ENCODE measurements at places on chromosomes 13 and 19. TPM values are rescaled to one million over a fixed set of nuclear protein-coding genes. Genes with fewer than 3 reads are reported as not detected.

DNA sequence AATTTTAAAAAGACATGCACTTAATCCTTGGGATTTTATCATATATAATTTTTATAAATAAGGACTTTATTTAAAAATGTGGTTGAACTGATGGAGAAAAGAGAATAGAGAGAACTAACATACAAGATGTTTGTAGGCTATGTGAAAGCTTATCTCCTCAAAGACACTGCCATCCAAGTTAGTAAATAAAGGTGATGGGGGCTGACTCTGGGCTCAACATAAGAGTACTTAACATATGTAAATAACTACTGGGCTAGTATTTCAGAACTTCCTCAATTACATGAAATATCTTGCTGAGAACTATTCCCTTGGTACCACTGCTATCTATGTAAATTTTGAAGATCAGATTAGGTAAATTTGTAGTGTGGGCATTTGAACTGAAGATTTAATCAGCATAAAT, 1017.3 kb upstream of the PCDH20 start:
- no peaks in the 10 kb centered on the region for H3K36me3 ChIP-seq
- H3K27me3 ChIP-seq, result no peaks in the 10 kb centered on the region
- H3K4me3 ChIP-seq, result no peak overlapping the region
- no peak for DNase-seq

DNA sequence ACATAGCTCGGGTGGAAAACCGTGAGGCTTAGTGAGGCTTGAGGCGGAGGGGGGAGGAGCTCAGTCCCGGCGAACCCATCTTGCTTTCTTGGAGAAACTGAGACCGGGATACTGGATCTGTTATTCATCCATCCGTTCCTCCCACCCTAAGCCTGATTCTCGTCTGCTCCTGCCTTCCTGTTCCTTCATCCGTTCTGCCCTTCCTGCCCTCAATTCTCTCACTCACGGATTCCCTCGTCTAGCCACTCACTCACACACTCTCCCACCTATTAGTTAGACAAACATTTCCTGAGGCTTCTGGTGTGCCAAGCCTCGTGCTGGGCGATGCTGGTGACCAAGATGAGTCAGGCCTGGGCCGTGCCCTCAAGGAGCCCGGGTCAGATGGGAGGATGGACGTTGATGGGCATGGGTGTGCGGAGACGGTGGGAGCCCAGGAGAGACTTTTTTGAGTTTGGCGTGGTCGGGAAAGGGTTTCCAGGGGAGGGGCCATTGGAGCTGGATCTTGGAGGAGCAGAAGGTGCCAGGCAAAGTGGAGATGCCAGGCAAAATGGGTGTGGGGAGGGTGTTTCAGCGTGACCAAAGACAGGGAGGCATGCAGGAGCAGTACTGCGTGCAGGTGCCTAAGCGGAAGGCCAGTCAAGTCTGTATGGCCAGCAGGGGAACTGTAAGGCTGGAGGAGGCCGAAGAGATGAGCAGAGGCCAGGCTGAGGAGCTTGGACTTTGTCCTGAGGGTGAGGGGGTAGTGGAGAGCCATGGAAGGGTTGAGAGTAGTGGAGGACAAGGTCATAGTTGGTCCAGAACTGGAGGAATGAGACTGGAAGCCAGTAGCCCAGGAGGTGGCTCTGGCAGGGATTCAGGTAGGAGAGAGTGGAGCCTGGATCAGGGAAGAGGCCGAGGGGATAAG, 7.4 kb upstream of the CNFN start:
- peaks cover 31% of the 10 kb centered on the region for H3K4me1 ChIP-seq
- no peaks in the 10 kb centered on the region for H3K36me3 ChIP-seq
- no peak for DNase-seq
- H3K4me3 ChIP-seq, result peak overlapping the region; percentile 90
- H3K27me3 ChIP-seq, result no peaks in the 10 kb centered on the region
- H3K27ac ChIP-seq, result peak overlapping the region; percentile 90

The NCR1 gene
- total RNA-seq, result not detected

- no peaks in the 10 kb centered on the region for H3K27me3 ChIP-seq
- H3K36me3 ChIP-seq, result peaks cover 10% of the 10 kb centered on the region
- DNase-seq, result peak; percentile 97
These were observed at the start of gene ZBTB45 for GRCh38 chr19:58519355-58520256. Gene ZBTB45, minus strand, starts transcription at chr19:58519810. Its CDS starts 2,137 bp downstream, at chr19:58517673.

DNA sequence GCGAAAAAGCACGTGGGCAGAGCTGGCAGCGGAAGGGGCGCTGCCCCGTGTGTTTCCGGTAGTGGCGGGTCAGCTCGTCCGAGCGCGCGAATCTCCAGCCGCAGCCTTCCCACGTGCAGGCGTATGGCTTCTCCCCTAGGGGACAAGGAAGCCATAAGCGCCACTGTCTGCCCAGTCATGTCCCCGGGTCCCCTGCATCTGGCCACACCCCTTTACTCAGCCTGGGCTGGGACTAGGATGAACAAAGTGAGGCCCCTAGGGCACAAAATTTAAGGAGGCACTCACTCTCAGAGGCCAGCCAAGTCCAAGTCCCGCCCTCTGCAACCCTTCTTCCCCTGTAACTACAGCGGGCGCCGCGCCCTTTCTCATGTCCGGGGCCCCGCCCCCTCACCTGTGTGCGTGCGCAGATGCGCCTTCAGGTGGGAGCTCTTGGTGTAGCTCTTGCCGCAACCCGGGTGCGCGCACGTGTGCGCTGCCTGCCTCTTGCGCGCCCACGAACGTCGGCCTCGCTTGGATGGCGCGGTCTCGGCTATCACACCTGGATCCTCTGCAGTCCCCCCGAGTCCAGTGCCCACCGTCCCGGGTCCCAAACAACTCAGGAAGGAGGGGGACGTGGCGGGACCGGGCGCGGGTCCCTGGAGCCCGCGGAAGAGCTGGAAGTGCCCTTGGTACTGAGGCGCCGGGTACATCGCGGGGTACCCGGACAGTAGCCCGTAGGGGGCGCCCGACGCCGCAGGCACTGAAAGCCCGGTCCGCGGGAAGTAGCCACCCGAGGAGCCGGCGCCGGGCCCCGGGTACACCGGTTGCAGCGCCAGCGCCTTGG, 1.9 kb downstream of the KLF1 start:
- peak overlapping the region; percentile 47 for H3K4me3 ChIP-seq
- no peak for DNase-seq
- H3K36me3 ChIP-seq, result no peaks in the 10 kb centered on the region
- H3K27me3 ChIP-seq, result peaks cover 25% of the 10 kb centered on the region
